Stimulated activated CD8-positive, alpha-beta memory T cell treated with anti-CD3 and anti-CD28 coated beads, Interleukin-4, amount 100 ng/mL, for 24 hours (primary cell): ENCODE measurements at places on chromosomes 7 and 10.

DNA sequence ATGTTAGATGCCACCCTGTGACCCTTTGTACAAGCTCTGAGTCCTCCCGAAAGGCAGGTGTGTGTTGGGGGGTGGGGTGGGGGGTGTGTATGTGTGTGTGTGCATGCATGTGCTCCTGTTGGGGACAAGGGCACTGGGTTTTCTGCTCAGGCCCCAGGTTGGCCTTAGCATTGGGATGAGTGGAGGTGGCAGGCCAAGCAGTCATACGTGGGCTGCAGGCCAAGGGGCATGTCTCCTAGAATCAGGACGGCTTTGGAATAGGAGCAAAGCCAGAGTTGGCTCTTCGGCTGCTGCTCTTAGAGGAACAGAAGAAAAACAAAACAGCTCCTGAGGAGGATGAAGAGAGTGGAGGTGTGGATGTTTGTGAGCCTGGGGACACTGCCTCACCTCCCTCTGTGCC lies 26.0 kb downstream of the HSPA12A start:
- DNase-seq, result no peak

GRCh38 chr7:124460056-124460450 lies 305.5 kb downstream of the GPR37 start:
- DNase-seq, result no peak

GRCh38 chr7:83835424-83835823 lies 186.5 kb upstream of the SEMA3E start:
- DNase-seq, result no peak

DNA sequence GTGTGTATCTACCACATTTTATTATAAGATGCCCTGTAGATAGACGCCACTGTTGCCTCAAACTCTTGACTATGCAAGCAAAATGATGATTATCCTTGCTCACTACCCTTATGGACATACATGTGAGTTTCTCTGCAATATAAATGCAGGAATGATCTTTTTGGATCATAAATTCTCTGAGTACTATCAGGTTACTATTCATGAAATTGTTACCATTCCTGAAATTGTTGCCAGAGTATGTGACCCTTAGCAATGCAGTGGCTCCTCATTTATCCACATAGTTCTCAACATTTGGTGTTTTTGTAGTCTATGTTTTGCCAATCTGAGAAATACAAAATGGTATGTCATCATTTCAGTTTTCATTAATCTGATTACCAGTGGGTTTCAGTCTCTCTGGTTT lies 166.2 kb upstream of the FAM3C start:
- DNase-seq, result no peak

DNA sequence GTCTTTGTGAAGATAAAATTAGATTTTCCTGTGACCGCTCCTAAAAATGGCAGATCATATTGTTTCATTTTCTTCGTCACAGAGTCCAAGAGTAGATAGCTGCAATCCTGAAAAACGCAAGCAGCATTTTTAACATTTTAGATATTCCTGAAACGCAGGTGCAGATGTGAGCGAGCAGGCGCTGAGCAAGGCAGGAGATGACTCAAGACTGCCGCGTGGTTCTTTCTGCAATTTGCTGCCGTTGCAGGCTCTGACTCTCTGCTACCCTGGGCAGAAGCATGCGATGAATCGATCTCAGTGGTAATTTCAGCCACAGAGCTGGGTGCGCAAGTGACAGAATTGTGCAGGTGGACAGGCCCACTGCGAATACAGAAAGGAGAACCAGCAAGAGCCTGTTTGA lies 331.9 kb downstream of the ACTR3B start:
- no peak for DNase-seq

DNA sequence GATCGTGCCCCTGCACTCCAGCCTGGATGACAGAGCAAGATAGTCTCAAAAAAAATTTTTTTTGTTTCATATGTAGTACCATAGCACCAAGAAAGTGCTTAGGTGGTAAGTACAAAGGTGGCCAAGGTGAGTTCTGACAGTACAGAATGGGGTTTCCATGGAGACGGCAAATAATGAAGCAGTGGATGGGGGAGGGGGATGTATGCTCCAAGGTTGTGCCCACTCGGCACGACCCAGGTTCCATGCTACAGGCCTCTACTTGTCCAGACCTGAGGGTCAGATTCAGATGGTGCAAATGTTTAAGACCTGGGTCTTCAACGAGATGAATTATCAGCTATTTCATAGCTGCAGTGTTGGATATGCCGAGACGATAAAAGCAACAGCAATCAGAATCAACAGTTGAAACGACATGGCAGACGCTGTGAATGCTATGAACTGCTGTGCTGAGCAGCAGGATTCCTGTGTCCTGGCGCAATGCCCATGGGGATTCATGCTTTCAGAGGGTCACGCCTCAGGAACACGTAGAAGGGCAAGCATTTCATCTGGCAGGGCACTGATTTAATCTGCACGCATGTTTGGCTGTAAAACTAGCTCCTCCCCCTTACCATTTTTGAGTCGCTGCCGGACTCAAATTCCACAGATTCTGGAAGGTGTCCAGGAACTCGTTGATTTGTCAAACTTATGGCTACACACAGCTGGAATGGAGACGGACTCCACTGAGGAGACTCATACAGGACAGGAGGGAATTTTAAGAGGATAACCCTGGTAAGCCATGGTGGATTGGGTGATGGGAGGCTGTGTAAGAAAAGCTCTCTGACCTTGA lies 256.5 kb downstream of the FRMD4A start:
- DNase-seq, result no peak

DNA sequence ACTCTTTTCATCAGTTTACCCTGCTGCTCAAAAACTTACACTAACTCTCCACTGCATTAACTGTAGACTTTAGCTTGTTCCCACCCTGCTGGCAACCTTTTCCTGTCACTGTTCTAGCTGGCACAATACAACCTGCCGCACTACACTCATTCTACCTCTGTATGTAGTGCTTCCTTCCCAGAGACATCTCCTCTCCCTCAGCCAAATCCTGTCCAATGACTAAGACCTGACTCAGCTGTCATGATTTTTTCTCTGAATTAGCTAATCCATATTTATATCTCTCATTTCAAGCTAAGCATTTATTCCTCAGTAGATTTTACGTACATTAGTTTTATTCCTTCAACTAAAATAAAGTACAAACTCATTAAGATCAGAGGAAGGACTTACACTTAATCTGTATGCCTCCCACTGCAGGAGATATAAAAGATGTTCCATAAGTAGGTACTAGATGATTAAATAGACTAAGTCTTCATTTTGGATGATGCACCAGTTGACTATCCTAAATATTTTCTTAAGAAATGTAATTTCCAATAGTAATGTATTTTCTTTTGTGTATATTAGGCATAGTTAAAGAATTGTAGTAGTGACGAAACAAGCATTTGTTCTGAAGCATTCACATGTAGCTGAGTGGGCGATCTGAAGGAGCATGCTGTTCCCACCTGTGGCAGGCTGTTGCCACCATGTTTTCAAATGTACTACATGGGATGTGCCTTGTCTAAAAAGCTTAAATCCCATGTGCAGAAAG lies 189.1 kb downstream of the SKAP2 start:
- DNase-seq, result no peak

DNA sequence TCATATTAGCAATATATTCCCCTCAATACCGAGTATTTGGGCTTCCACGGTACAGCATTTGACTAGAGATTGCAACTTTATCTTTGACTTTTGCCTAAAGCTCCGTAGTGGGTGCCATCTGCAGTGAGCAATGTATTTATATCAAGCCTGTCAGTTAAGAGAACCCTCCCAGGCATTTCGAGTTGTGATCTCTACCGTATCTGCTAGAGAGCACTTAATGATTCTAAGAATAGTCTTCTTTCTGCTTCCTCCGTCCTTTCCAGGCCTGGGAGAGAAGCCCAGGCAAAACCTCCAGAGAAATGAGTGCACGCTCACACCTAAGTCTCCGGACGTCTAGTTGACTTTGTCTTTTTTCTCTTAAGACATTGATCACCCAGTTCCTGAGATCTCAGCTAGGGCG lies 210.6 kb downstream of the KLF6 start:
- DNase-seq, result no peak

- no peak for DNase-seq
Observed at GRCh38 chr10:70679498-70679897, 7.2 kb downstream of the ADAMTS14 start.

DNA sequence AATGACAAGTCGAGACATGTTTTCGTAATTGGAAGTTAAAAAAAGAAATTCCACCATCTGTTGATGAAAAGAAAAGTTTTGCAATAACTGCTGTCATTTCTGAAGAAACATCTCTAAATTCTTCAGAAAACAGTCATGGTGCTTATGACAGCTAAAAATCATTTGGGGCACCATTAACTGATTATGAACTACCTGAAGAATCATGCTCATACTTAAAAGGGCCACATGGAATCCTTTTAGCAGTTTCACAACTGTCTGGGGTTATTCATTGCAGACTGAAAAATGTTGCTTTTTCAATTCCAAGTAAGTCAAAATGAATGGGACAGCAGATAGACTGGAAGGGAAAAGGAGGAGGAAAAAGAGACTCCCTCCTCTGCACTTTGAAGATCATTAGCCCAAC lies 134.2 kb downstream of the CHN2 start:
- no peak for DNase-seq

- DNase-seq, result no peak
Observed at GRCh38 chr7:106620676-106621075, 40.3 kb downstream of the CCDC71L start.

GRCh38 chr7:152382244-152382643 lies 53.6 kb downstream of the KMT2C start:
- DNase-seq, result no peak

DNA sequence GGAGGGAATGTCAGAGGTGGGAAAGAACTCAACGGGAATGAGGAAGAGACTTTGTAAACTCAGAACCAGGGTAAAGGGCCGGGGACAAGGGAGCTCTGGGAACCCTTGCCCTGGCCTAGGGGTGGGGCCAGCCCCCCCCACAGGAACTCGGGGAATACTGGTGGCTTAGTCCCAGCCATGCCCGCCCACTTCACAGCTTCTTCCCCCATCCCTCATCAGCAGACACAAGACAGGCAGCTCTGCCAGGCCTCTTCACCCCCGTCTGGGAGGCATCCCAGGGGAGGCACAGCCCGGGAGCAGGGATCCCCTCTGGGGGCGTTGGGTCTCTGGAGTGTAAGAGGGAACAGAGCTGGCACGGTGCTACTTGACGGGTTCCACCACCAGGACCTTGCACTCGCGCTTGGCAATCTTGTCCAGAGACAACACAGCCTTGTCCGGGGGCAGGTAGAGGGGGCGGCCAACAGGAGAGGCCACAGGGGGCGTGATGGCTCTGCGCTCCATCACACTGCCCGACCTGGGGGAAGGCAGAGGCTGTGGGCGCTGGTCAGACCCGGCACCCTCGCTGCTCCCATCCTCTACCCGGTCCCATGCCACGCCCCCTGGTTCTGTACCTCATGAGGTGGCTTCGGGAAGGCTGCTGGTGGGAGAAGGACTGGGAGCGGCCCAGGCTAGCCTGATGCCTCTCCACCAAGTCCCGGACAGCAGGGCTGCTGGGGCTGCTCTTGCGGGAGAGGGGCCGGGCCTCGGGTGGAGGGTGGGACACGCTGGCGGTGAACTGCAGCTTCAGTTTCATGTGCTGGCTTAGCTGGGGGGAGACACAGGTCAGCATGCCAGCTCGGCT lies 3.7 kb downstream of the TRAPPC14 start:
- no peak for DNase-seq

DNA sequence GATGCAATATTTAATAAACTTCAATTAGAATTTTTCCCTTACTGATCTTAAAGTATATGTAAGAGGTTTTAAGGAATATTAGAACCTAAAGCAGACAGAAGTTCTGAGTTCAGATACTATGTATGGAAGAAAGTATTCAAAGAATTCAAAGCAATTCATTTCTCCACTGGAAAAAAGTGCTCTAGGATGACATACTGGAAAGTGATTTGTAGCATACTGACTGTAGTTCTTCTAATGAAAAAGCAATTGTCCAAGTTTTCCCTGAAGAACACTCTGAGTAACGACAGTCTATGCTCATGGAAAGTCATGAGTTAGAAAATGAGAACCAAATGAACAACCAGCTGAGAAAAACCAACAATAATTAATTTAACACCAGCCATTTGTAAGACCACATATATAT lies 180.8 kb upstream of the SLC26A5 start:
- no peak for DNase-seq

DNA sequence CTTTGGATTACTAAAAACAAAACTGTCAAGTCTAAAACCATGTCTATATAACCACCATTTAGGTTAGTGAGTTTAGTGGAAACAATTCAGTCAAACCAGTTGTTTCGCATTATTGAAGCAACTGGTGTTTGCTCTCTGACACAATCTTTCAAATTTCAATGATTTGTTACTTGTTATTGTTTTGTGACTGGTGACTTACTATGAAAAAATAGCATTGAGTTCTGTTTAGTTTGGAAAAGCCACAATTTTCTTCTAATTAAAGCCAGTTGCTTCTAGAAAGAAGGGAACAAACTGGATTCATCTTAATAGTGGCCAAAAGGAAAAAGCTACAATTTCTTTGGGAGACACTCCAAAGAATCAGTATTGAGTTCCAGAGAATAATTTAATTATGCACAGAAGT lies 30.4 kb downstream of the LAMB4 start:
- DNase-seq, result no peak

GRCh38 chr7:366161-366803 lies 76.3 kb downstream of the FOXL3 start:
- DNase-seq, result no peak
